ENCODE measurements at places on chromosomes 1 and 21.

GRCh38 chr1:85158910-85159309, 41.9 kb downstream of the SYDE2 start:
- DNase-seq, result no peak

GRCh38 chr1:231612393-231613089, 14.0 kb upstream of the DISC1 start:
- no peak for DNase-seq

DNA sequence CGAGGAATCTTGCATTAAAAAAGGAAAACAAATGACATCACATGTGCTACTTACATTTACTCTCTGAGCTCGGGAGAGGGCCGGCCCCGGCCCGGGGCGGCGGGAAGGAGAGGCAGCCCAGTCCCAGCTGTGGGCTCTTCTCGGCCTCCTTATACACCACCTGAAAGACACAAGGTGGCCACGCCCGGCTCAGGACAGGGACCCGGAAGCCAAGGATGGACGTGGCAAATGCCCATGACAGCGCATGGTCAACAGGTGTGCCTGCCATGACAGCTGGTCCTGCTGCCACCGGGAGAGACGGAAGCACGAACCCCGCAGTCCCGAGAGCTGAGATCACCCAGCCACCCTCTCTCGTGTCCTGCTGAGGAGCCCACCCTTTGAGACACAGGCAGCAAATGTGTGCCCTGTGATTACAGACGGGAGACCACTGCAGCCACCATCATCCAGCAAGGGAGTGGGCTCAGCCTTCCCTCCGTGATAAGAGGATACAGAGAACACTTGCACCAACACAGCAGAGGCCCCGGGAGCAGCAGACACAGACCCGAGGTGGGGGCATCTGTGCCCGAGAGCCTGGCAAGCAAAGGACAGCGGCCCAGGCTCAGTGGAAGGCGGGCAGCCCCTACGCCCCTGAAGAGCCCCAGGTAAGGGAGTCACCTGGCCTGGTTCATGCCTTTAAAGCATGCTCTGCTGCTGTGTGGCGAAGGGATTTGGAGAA, 8.7 kb downstream of the TPRG1L start:
- DNase-seq, result no peak

DNA sequence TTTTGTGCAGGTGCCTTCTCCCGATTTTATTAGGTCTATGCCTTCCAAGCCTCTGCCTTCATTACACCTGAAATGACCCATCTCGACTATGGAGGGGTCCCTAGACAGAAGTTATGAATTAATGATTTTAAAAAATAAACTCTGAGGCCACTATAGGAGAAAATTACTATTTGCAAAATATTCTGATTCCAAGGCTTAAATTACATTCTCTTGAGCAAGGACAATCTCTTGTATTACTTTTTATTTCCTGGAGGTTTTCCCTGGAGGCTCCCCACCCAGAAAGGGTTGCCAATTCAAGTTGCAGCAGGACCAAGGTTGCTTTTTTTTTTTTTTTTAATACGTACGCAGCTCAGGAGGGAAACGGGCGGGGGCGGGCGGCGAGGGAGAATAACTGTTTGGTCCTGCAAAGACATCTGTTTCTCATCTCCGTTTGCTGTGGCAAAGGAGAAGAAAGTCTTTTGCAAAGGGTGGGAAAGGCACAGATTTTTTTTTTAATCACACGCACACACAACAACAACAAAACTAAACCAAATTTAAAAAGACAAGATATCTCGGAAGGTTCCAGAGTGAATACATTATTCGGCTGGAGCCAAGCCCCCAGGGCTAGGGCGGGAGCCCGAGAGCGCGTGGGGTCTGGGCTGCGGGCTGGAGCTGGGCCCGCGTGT, 618 bp upstream of the SERTAD4 start:
- DNase-seq, result no peak

GRCh38 chr21:43277481-43278351, 108.9 kb downstream of the CRYAA start:
- DNase-seq, result no peak
